ENCODE measurements at places on chromosomes 1 and 21.

GRCh38 chr1:246769306-246769705 lies 45.1 kb downstream of the SCCPDH start:
- no peak for DNase-seq

GRCh38 chr21:38470755-38471154 lies 27.5 kb downstream of the ERG start:
- DNase-seq: no peak

- DNase-seq: no peak
These were observed 69.7 kb downstream of the ADSS2 start for GRCh38 chr1:244381878-244382565.

DNA sequence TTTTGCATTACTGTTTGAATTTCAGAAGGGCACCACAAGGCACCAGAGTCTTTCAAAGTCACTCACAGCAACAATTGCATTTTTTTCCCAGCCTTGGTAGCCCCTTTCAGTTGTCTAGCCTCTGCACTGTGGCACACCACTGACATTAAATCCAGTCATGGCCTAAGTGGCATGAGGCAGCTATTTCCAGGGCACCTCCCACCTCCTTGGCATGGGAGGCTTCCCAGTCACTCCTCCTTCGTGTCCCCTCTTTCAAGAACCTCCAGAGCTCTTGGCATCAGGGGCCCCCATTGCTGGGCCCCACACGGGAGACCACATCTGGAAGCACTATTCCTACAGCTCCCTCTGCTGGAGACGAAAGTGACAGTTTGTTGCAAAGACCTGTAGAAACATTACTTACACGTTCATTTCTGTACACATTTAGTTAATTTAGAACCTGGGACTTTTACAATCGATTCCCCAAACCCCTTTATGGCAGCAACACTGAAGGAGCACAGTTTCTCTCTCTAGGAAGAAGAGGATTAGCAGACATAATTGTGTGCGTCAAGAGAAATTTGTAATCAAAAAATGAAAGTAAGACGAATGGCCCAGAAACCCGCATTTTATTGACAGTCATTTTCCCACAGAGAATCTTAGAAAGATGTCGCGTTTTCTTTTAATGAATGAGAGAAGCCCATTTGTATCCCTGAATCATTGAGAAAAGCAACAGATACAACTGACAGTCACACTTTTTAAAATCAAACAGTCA lies 5.7 kb upstream of the CHD5 start:
- no peak for DNase-seq

DNA sequence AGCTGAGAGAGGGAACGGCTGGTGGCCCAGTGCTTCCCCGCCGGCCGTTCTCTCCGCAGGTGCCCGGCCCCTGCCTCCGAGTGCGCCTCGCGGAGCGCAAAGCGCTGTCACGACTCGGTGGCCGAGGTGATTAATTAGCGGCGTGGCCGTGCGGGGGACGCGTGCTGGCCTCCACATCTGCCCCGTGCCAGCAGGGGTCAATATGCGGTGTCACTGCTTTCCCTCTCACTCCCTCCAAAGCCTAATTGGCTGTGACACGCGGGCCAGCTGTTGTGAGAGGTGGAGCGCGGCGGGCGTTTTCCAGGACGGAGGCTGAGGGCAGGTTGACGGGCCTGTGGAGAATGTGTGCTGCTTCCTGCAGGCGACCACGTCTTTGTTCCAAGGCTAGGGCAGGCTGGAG lies 239.0 kb downstream of the LMX1A start:
- no peak for DNase-seq

- no peak for DNase-seq
These were observed 94.0 kb downstream of the EDEM3 start for GRCh38 chr1:184660462-184661191.

DNA sequence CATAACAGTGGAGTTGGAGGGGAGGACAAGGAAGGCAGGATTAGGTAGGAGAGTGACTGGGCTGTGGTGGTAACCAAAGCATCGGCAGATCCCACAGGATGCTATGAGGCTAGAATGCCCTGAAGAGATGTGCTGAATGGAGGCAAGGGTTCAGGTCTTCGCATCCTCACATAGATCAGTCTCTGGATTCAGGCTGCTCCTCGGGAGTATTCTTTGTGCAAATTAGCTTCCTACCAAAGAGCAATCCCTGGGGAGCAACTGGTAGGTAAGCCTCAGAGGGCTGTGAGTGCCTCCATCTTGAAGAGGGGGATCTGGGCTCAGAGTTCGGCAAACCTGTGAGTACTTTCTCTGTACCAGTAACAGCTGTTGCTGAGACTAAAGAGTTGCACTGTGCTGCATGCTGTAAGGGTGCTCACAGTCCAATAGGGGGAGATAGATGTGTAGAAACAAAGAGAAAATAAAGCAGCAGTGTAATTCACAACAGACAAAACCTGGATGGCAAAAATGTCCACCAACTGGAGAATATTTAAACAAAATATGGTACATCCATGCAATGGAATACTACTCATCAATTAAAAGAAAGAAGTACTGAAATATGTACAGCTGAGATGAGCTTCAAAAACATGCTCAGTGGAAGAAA lies 322.4 kb upstream of the DEPDC1 start:
- no peak for DNase-seq

Measured in femur (tissue), 1 donor.